ENCODE measurements at places on chromosomes 12 and 14. TPM values are rescaled to one million over a fixed set of nuclear protein-coding genes. Genes with fewer than 3 reads are reported as not detected.

The PRH2 gene
- not detected for total RNA-seq

DNA sequence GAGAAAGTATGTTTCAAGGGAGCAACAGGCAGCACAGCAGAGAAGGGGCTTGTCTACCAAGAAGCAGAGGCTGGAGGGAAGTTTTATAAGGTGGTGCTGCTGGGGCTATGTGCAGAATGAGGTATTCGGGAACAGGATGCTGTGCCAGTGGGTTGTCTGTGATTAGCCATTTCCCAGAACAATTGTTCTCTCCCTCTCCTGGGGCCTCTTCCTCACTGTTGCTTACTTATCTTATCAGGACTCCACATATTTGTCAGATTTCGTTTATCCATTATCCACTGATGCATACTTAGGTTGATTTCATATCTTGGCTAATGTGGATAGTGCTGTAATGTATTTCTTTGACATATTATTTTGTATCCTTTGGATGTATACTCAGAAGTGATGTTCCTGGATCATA lies 195.1 kb upstream of the RTL1 start:
- no peak for DNase-seq

The ZNF641 gene
- total RNA-seq, result 17.5 TPM

- DNase-seq, result no peak
Observed at GRCh38 chr12:98606359-98606988, 13.0 kb downstream of the SLC25A3 start.

DNA sequence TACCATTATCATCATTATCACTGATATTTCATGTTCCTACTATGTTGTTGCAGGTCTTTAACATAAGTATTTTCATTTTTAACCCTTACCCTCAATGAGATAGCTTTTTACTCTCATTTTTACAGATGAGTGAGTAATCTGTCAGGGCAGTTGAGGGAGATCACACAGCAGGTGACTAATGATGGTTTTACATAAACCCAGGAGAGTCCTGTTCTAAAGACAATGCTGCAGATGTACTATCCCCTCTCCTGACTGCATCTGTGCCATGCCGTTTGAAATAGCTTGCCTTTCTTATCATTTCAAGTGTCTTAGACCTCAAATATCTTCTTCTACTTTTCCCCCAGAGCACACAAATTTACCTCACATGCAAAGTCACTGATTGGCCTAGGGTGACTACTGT lies 1552.1 kb upstream of the SEL1L start:
- DNase-seq, result no peak

GRCh38 chr12:57476993-57477709 lies 2.5 kb downstream of the ARHGAP9 start:
- no peak for DNase-seq

DNA sequence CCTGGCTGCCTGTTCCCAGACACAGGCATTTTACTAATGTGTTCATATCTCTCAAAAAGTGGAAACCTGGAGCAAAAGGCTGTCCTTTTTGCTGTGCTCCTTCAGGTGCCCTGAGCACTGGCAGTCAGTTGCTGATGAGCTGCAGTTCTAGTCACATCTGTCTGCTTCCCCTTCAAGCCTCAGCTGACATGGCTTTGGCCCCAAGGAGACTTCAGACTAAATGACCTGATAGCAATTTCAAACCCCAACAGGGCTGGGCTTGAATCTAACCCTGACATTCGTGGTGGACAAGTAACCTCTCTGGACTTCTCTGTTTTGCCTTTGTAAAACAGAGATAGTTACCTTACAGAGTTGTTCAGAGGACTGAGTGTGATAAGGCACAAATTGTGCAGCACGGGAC lies 5.7 kb downstream of the SERPINA9 start:
- no peak for DNase-seq

DNA sequence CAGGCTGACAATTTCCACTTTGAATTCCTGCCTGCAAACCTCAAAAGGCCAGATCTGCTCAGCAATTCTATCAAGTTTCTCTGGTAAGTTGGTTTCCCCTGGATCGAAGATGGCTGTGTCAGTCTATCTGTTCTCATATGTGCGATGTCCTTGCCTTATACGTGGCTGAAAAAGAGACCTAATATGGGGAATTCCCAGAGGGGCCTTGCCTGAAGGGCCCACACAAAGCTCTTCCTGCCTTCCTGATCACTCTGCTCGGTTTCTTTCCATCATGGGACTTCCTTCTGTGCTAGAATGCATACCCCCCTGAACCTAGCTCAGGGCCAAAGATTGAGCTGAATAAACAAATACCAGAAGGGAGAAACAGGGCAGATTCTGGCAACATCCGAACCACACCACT lies 13.2 kb downstream of the TCL1B start:
- no peak for DNase-seq

GRCh38 chr14:106518054-106518943 lies 991.9 kb downstream of the TMEM121 start:
- no peak for DNase-seq

All from omental fat pad (tissue), 4 donors.